ENCODE measurements at places on chromosomes 2 and 18. TPM values are rescaled to one million over a fixed set of nuclear protein-coding genes. Genes with fewer than 3 reads are reported as not detected.

GRCh38 chr18:50674307-50674980 lies 114.6 kb downstream of the MAPK4 start:
- no peaks in the 10 kb centered on the region for H3K4me1 ChIP-seq
- no peaks in the 10 kb centered on the region for H3K27me3 ChIP-seq
- H3K36me3 ChIP-seq = no peaks in the 10 kb centered on the region
- DNase-seq = no peak
- no peak overlapping the region for H3K4me3 ChIP-seq

Gene NPAS2
- polyA plus RNA-seq = 14.8 TPM

GRCh38 chr18:63003899-63004298 lies 288.6 kb downstream of the PHLPP1 start:
- H3K27ac ChIP-seq = no peak overlapping the region
- H3K4me1 ChIP-seq = no peaks in the 10 kb centered on the region
- DNase-seq = no peak

Gene REG3A
- not detected for polyA plus RNA-seq

- no peaks in the 10 kb centered on the region for H3K36me3 ChIP-seq
- H3K4me1 ChIP-seq = no peaks in the 10 kb centered on the region
- DNase-seq = no peak
- H3K4me3 ChIP-seq = no peak overlapping the region
- no peak overlapping the region for H3K27ac ChIP-seq
These were observed 89.3 kb upstream of the CELF4 start for GRCh38 chr18:37654731-37655369.

Gene HIBCH
- 11.9 TPM for polyA plus RNA-seq

GRCh38 chr2:42813763-42814162 lies 21.4 kb upstream of the HAAO start:
- no peaks in the 10 kb centered on the region for H3K27me3 ChIP-seq
- H3K4me3 ChIP-seq = no peak overlapping the region
- no peak overlapping the region for H3K27ac ChIP-seq
- DNase-seq = no peak
- H3K36me3 ChIP-seq = no peaks in the 10 kb centered on the region

Gene KCNK3
- polyA plus RNA-seq = 0.03 TPM

DNA sequence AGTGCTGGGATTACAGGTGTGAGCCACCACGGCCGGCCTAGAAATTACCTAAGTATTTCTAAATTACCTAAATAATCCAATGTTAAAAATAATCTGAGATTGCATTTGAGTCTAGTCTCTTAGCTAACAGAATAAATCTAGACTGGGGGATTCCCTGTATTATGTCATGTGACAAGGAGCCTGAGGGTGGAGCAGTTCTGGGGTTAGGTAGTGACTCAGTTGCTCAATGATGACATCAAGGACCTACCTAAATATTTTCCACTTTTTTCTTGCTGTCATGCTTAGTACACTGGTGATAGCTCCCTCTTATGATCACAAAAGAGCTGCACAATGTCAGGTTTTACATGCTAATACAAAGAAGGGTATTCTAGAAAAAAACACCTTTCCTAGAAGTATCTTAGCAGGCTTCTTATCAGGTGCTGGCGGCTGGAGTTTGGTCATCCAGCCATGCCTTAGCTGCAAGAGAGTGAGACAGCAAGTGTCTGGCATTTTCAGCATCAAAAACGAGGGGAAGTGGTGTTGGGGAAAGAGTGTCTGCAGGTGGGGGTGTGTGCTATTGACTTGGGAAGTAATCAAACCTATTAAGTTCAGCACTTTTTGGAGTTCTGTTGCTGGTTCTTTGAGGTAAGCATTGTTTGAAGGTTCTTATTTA lies 17.5 kb upstream of the CEP192 start:
- H3K27ac ChIP-seq = no peak overlapping the region
- no peak overlapping the region for H3K4me3 ChIP-seq
- H3K4me1 ChIP-seq = no peaks in the 10 kb centered on the region
- H3K27me3 ChIP-seq = no peaks in the 10 kb centered on the region

- peak; percentile 25 for DNase-seq
- no peak overlapping the region for H3K27ac ChIP-seq
- peaks cover 4% of the 10 kb centered on the region for H3K4me1 ChIP-seq
- H3K36me3 ChIP-seq = no peaks in the 10 kb centered on the region
- H3K27me3 ChIP-seq = no peaks in the 10 kb centered on the region
These were observed 183.0 kb upstream of the APCDD1 start for GRCh38 chr18:10271481-10271880.

GRCh38 chr2:200767111-200767885 lies 44.4 kb upstream of the BZW1 start:
- no peaks in the 10 kb centered on the region for H3K27me3 ChIP-seq
- H3K27ac ChIP-seq = no peak overlapping the region
- no peak overlapping the region for H3K4me3 ChIP-seq
- peaks cover 17% of the 10 kb centered on the region for H3K4me1 ChIP-seq

Data from IMR-90 (cell line).